Activated CD8-positive, alpha-beta memory T cell treated with anti-CD3 and anti-CD28 coated beads for 1 hour (primary cell): ENCODE measurements at places on chromosomes 6 and 20.

DNA sequence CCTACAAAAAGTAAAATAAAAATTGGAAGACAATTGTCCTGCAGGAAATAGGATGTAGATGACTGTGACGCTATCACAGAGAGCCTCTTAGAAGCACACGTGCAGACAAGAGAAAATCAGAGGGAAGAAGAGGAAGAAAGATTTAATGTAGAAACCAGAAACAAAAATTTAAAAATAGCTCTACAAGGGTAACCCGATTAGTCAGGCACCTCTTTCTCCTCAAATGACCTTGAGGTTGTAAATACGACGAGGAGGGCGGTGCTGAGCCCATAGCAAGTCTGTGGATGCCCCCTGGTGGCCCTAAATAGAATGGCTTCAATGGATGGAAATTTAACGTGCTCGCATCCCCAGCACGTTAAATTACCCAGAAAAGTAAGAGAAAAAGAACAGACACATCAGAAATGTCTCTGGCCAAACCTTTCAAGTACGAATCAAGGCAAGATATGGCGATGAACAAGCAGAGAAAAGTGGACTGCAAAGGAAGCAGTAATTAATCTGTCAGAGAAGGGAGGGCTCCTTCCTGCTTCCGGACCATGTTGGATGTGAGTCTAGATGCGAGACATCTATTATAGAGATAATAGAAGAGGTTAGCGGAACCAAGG is 4.2 kb upstream of the PRPH2 start:
- DNase-seq: peak; percentile 44

DNA sequence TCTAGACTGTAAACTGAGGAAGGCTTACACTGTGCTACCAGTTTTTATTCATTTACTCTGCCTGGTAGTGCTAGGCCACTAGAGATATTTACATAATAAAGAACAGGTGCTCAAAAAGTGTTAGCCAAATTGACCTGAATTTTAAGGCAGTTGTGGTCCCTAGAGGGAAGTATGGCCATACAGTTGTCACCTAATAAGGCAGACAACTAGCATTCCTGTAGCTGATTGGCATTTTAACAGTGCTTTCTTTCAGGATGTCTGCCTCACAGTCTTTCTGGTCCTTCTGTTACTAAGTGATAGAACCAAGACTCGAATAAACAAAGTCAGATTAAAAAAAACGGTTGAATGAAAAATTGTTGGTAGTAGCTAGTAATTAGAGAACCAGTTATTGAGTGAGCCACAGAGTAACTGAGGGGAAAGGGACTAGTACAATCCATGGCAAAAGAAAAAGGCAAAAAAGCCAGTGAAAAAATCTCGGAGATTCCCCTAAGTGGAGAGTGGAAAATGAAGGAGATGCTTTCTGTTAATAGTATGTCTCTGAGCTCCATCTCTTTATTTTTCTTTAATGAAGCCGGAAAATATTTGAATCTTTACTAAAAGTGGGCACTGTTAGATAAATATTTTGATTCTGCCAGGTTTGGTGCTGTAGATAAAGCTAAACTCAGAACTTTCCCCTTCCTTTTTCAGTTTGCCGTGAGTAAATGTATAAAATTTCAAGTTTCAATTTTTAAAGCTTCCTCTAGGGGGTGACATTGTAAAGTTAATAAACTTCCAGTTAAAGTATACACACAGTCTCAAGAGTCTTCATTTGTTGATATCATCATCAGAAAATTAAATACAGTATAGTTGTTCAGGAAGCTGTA is 9.1 kb downstream of the VTA1 start:
- DNase-seq: no peak

DNA sequence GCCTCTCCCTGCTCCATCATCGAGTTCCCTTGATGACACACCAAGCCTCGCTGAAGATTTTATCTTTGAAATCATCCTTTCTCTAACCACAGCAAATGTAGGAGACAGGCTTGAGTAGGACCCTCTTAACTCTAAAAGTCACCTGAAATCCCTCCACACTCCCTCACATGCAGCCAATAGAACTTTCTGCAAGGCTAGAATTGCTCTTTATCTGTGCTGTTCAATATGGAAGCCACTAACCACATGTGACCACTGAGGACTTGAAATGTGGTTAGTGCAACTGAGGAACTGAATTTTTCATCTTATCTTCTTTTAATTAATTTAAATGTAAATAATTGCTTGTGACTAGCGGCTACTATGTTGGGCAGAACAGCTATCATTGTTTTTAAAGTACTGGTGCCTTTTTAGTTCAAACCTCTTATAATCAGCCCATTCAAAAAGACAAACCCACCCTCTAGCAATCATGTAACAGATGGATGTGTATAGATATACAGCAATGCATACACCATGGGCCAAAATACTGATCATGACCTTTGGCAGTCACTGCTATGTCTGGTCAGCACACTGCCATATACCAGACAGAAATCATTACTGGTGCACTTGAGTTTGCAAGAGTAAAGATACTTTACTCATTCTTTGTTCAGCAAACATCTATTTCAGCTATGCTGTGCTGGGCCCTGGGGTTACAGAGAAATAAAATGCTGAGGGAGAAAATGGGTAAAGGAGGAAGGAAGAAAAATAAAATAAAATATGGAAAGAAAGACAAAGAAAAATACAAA is 50.0 kb downstream of the GFOD1 start:
- DNase-seq: no peak

- no peak for DNase-seq
Measured at GRCh38 chr6:44925100-44925739, 402.9 kb upstream of the RUNX2 start.

DNA sequence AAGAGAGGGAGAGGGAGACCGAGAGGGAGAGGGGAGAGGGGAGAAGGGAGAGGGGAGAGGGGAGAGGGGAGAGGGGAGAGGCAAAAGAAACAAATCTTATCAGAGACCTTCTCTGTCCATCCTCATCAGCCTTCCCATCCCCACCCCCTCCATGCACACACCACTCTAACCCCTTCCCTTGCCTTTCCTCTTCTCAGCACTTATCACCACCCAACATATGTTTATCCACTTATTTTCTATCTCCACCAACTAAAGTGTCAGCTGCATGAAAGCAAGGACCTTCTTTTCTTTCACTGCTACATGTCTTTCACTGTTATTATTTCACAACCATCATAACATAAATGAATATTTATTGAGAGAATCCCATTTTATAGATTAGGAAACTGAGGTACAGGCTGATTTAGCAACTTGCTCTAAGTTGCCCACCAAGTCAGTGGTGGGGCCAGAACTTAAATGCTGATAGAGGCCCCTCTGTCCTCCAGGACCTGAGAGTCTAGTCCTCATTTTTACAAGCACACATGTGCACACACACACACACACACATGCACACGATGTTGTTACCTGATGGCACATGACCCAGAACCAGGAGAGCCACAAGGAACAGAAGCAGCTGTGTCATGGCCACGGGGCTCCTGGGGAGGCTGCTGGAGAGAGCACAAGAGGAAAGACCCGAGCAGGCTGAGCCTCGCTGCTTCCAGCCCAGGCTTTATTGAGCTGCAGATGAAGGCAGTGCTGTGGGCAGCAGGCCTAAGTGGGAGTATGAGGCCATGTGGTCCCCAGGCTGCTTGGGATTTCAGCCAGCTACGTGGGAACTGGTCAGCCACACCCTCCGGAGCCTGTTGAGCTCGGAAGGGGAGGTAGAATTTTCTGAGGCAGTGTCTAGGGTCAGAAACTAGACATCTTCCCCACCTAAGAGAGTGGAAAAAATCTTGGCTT is 2.3 kb downstream of the DEFB124 start:
- no peak for DNase-seq

GRCh38 chr20:51757226-51757625 is 11.0 kb downstream of the ATP9A start:
- DNase-seq: no peak

DNA sequence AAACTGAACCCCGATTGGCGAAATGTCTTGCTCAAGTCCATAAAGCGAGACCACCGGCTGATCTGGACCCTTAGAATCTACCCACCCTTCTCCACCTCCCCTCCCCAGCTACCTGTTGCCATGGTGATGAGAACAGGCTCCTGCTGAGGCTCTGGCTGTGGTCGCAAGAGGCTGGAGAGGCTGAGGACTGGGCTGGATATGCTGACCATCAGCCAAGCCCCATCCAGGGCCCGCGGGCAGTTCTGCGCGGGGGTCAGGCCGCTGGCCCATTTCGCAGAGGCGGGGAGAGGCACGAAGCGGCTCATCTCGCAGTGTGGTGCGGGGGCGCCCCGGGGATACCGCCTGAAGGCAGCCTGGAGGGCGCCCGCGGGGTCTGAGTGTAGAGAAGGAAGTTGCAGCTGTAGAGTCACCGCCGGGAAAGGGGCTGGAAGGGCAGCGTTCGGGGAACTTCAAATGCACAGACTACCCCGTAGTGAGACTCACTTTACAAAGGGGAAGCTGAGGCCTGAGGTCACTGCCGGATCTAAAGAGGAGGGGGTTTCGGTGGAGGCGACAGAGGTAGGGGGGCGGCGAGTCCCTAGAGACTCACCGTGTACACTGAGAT is 671 bp downstream of the TAPBP start:
- no peak for DNase-seq

- DNase-seq: no peak
Measured at GRCh38 chr6:16706911-16707783, 54.1 kb downstream of the ATXN1 start.

DNA sequence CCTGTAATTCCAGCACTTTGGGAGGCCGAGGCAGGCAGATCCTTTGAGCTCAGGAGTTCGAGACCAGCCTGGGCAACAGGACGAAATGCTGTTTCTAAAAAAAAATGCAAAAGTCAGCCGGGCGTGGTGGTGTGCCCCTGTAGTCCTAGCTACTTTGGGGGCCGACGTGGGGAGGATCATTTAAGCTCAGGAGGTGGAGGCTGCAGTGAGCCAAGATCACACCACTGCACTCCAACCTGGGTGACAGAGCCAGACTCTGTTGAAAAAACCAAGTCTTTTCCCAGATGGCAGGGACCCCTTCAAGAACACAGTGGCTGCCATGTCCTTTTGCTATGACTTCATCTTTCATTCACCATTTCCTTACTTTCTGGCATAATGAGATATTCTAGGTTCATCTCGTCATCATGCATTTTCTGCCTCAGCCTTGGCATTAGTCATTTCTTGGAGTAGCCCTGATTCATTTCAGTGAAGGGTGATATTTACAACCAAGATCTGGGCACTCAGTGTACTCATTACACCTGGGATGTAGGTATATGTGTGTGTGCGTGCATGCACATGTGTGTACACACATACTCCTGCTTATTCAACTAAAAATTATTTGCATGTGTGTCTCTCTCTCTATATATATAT is 61.4 kb upstream of the TOX2 start:
- DNase-seq: no peak

DNA sequence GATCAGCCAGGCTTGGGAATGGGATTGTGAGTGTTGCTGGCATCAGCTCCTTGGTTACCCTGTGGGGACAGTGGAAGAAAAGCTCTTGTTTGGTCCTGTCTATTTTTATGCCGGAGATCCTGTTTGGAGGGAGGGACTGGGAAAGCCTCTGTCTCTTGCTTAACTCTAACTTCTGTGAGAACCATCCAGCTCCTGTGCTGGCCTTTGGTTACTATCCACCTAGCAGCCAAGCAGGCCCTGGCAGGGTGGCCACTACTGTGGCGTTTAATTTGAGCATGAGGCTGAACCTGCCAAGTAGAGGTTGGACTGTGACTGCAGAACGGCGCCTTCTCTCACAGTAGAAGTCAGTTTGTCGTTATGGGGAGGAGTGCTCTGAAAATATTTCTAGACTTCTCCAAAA is 193.3 kb downstream of the UTRN start:
- no peak for DNase-seq

- no peak for DNase-seq
Measured at GRCh38 chr6:14676977-14677781, 559.6 kb downstream of the CD83 start.

GRCh38 chr6:45466686-45467085 is 89.0 kb upstream of the SUPT3H start:
- no peak for DNase-seq

DNA sequence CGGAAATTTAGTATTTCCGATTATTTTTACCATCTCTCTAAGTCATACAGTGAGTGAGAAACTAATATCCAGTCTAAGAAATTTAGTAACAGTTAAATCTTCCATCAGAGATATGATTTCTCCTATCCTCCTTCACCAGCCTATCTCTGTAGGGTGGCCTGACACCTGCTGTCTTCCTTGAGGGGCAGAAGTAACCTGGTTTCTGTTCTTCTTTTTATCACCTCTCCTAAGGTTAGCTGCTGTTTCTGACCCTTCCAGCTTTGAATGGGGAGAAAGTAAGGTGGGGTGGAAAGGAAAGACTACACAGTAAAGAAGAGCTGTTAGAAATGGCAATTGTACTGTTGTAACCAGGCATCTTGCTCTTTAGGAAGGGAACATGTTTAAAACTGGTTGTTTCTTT is 447.7 kb downstream of the PHF3 start:
- DNase-seq: no peak

DNA sequence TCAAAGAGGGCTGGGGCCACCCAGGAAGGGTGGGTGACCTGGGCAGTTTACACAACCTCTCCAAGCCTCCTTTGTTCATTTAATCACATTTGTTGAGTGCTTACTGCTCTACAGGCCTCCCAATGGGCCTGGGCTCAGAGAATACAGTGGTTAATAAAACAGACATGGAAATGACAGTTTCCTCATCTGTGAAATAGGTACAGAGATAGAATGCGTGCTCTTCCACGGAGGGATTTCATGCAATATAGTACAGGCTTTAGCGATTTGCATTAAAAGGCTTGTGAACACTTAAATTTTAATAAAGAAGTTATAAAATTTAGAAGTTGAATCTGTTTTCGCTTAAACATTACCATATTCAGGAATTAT is 802 bp upstream of the FERMT1 start:
- DNase-seq: no peak

GRCh38 chr20:37363221-37364012 is 17.5 kb downstream of the SRC start:
- no peak for DNase-seq

DNA sequence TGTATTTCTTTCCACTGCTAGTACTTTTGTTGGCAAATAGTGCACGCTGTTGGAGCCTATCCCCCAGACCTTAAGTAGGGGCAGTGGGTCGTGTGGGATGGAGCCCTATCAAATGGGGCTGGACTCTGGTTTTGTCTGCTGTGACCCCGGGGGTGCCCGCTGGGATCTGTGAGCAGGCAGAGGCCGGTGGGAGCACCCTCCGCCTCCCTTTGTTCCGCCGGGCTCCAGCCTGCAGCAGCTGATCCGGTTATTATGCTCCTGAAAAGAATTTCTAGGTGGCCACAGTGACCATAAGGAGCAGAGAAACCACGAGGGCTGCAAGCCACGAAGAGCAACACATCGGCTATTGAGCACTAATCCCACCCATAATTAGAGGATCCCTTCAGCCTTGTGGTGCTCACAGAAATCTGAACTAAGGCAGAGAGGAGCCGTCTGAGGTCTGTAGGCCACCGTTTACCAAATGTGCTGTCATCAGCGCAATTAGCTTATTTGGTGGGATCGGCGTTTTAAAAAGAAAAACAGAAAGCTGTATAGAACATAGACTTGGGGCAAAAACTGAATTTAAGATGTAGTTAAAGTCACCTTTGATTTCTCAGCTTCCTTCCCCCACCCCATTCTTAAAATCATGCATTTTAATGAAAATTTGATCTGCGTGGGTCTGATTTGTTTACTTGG is 598.3 kb upstream of the JAG1 start:
- no peak for DNase-seq

- DNase-seq: no peak
Measured at GRCh38 chr6:148112851-148113319, 229.8 kb upstream of the SASH1 start.

- no peak for DNase-seq
Measured at GRCh38 chr6:154370545-154370944, 13.9 kb upstream of the IPCEF1 start.

- no peak for DNase-seq
Measured at GRCh38 chr6:2826131-2826530, 15.5 kb downstream of the SERPINB1 start.
